ENCODE measurements at places on chromosomes 16 and 17.
A peak's percentile ranks its signal among the peaks of the same experiment; 100 is the strongest.

- no peak for DNase-seq
Measured at GRCh38 chr17:43365356-43365755, 33.4 kb upstream of the ARL4D start.

- no peak for DNase-seq
Measured at GRCh38 chr17:36869856-36870719, 67.2 kb upstream of the LHX1 start.

GRCh38 chr17:79219208-79219935 lies 144.7 kb downstream of the ENGASE start:
- DNase-seq, result no peak

GRCh38 chr17:80012765-80013741 lies 22.6 kb downstream of the TBC1D16 start:
- DNase-seq, result no peak

- DNase-seq, result no peak
Measured at GRCh38 chr16:49376206-49376605, 2.6 kb downstream of the C16orf78 start.

DNA sequence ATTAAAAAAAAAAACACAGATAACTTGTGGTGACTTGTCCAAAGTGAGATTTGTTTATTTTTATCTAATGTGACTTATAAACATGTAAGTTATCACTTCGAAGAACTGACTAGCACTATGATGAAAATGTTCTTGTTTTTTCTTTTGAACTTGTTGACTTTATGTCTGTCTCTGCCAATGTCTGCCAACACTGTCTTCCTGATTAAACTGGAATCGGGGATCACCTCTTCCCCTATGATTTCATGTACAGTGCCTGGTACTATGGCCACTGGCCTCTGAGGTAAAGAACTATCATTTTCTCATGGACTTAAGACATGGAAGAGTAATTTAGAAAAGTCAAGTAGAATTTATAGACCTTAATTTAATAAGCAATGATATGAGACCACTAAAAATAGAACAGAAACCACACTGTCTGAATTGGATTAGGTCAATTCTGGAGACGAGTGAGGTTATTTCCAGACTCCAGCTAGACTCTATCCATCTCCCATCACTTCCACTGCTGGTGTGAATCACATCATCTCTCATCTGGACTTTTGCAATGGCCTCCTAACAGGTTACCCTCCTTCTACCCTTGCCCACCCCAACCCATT lies 8.9 kb downstream of the C17orf78 start:
- no peak for DNase-seq

DNA sequence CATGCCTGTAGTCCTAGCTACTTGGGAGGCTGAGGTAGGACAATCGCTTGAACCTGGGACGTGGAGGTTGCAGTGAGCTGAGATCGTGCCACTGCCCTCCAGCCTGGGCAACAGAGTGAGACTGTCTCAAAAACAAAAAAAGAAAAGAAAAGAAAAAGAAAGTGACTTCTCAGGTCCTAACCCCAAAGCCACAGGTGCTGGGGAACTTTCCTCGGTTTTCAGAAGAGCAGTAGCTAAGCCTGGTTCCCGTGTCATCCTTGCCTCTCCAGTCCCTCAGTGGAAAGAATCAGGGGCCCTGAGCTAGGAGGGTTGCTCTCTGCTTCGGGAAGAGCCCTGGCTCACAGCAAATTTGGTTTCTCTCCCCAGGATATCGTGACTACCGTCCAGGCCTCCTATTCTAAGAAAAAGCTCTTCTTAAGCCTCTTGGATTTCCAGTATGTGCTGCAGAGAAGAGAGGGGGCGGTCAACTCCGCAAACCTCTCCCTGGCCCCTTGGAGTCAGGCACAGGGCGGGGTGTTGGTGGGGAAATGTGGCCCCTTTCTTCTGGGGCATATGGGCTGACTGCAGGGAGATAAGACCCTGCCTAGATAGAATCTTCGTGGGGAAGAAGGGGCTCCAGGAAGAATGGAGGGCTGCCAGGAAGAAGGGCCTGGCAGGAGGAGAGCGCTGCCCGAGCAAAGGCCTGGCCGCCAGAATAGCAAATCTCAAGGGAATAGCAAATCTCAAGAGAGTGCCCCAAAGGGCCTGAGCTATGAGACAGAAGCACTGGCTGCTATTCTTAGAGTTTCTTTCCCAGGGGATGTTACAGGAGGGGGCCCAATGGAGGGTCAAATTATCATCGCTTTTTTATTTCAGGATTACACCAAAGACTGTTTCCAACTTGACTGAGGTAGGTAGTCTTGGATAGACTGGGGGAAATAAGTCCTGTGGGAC lies 8.3 kb upstream of the NLRC5 start:
- no peak for DNase-seq

DNA sequence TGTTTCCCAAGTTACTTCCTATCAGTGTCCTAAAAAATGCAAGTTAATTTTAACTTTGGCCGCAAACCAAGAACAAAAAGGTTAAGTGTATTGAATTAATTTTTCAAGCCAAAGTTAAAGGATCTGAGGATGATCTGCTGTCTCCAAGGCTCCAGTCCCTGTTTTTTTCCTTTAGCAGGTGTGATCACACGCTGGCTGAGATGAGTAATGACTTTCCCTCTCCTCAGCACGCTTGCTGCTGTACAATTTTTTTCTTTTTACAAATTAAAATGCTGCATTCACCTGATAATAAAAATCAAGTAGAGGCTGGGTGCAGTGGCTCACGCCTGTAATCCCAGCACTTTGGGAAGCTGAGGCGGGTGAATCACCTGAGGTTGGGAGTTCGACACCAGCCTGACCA lies 3.9 kb upstream of the TNFSF12 start:
- DNase-seq, result no peak

DNA sequence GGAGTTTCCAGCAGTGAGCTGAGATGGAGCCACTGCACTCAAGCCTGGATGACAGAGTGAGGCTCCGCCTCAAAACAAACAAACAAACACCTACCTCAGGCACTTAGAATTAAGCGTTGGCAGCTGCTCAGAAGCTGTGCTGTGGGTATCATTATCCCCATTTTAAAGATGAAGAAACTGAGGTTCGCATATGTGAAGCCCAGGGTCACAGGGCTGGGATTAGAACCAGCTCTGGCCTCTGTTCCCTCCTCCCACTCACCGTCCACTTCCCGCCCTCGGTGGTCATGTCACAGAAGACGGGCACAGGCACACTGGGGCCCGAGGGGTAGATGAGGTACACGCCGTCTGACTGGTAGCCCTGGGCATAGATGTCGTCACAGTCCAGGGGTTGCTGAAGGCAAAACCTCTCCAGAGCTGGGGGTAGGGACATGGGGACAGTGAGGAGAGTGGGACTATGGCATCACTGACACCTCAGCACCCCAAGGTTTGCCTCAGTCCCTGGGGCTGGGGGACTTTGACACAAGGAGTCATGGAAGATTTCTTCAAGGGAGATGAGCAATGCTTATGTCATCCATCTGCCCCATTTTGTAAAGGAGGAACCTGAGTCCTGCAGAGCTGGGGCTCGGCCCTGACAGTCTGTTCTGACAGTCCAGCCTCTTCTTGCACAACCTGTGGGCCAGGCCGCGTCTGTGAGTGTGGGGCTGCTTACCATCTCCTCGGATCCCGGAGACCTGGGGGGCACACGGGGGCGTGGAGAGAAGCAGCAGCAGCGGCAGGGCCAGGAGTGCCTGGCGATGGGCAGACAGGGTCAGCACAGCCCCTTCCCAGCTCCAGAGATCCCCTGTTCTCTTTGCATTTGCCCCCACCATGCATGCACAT lies 700 bp downstream of the MFAP4 start:
- DNase-seq, result no peak

DNA sequence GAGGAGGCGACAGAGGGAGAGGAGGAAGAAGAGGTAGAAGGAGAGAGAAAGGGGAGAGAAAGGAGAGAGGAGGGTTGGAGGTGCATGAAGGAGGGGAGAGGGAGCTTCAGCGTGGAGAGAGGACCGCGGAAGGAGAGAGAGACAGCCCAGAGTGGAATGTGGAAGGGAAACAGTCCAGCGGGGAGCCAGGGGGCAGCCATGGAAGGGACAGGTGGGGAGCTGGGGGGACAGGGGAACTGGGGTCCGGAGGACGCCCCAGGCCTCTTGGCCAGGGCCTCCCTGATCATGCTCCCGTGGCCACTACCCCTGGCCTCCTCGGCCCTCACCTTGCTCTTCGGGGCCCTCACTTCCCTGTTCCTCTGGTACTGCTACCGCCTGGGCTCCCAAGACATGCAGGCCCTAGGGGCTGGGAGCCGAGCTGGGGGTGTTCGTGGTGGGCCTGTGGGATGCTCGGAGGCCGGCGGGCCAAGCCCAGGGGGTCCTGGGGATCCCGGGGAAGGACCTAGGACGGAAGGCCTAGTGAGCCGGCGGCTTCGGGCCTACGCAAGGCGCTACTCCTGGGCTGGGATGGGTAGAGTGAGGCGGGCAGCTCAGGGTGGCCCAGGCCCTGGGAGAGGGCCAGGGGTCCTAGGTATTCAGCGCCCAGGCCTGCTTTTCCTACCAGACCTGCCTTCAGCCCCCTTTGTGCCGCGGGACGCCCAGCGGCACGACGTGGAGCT lies 759 bp downstream of the ASPHD1 start:
- no peak for DNase-seq

- DNase-seq, result peak; percentile 60
Measured at GRCh38 chr17:78925234-78925633, at the start of gene TIMP2. TSS of gene TIMP2 (minus strand) at chr17:78925387. CDS start at chr17:78925088, 299 bp downstream.

GRCh38 chr17:81294512-81295030 lies 536 bp downstream of the SLC38A10 start:
- DNase-seq, result peak; percentile 14

GRCh38 chr17:9235346-9235745 lies 214.0 kb downstream of the NTN1 start:
- no peak for DNase-seq

GRCh38 chr17:63954402-63955063 lies 18.2 kb downstream of the SCN4A start:
- DNase-seq, result no peak

DNA sequence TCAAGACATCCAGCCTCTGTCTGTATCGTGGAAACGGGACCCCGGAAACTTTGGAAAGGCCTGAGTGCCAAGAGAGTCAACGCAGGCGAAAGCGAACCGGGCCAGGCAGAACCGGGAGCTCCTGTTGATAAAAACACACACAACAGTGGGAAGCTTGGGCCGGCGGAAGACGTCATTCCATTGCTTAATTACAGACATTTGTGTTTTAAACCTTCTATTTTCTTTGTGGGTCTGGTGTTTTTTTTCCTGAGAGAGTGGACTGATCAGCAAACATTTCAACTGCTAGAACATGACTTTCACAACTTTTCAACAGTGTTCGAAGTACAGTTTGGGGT lies 878 bp upstream of the RNF157 start:
- no peak for DNase-seq

- DNase-seq, result no peak
Measured at GRCh38 chr16:17259751-17260270, 210.9 kb downstream of the XYLT1 start.

- no peak for DNase-seq
Measured at GRCh38 chr17:61974115-61974514, 46.3 kb upstream of the INTS2 start.

DNA sequence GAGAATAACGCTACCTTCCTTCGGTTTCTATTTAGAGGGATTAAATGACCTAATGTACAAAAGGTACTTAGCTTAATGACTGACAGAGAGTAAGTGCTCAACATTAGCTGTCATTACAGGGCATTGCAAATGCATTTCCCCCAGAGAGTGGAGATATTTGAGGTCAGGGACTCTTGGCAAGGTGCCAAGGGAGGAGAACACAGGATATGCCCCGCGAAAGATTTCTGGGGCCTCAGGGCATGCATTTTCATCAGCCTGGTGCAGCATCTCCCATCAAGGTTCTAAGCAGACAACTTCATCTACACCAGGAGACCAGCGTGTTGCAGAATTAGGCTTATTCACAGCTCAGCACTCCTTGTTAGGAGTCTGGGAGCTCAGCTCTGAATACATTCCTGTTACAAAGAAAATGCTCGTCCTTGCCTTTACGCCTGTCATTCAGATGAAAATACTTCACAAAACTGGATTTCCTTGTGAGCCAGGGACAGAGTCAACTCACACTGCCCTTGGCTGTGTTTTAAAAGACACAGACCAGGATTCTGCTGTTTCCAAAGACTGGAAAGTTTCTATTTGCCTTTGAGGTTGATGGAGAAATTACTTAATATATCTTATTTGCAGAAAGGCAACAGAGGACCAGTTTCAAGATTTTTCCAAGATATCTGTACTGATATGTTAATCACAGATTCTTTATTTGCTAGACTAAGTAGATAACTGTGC lies 108.2 kb downstream of the VAT1L start:
- DNase-seq, result no peak

DNA sequence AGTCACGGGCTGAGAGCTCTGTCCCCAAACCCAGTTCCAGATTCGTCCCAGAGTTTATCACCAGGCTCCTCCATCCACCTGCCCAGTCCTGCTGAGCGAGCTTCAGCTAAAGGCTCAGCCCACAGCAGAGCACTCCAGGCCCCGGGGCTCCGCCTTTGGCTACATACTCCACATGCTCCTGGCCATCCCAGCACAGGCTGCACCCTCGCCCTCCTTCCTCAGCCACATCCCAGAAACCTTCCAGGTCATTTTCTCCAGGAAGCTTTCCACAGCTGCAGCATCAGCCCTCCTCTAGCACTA lies 4.7 kb upstream of the CD2BP2 start:
- DNase-seq, result no peak

DNA sequence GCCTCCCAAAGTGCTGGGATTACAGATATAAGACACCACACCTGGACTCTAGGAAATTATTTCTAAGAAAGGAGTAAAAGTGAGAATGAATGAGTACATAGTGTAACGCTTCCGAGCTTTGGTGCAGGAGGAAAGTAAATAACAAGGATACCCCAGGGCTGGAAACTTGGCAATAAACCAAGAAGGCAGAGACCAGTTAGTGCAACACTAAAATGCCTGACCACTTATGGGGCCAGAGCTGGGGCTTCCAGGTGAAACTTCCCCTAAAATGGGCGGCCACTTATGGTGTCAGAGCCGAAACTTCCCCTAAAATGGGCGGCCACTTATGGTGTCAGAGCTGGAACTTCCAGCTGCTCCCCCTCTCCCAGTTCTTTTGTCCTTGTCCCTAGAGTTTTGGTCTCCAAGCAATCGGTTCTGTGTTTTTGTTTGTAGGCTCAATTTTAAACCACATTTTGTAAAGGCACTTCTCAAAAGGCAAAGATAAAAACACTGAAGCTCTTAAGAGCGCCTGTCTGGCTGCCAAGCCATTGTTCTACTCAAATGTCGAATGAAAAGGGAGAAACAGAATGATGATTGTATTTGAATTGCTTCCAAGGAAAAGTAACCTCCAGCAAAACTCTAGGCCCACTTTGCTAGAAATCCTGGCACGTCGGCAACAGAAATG lies 63.9 kb downstream of the NXN start:
- DNase-seq, result no peak

DNA sequence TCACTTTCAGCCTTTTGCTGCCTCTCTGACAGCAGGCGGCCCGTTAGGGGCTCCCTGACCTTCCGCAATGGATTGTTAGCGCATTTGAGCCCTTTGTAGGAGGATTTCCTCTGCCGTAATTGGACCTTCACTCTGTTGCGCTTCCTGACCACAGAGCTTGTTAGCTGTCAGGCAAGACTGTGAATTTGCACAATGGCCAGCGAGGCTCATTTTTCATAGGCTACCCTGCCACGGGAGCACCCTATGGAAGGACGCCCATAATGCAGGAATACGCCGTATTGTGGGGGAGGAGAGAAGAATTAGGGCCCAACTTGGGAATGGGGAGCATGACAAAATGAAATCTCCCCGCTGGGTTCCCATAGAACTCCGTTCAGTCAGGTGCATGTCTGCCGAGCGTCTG lies 205.2 kb upstream of the NLRP1 start:
- no peak for DNase-seq

GRCh38 chr16:68997564-68997963 lies 107.9 kb upstream of the HAS3 start:
- DNase-seq, result no peak
